ENCODE measurements at places on chromosomes 7 and 10.

- DNase-seq: no peak
These were observed 1105.3 kb downstream of the NRG3 start for GRCh38 chr10:82980321-82980720.

DNA sequence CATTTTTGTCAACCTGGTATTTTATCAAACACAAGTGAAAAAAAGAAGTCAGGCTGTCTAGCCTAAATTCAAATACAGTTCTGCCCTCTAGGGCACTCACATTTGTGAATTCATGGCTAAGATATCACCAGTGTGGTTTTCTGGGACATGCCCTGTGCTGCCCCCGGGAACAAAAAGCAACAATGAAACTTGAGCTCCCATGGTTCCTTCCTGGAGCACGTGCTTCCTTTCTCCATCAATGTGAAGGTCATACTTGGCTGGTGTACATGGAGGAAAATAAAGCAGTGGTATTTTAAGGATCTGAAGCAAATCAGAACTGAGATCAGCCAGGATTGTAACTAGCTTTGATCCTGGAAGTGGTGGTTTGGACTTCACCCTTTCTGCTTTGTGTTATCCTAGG is 128.9 kb upstream of the FRMD4A start:
- DNase-seq: no peak

- peak; percentile 30 for DNase-seq
These were observed 201.8 kb downstream of the EBF3 start for GRCh38 chr10:129761981-129762956.

DNA sequence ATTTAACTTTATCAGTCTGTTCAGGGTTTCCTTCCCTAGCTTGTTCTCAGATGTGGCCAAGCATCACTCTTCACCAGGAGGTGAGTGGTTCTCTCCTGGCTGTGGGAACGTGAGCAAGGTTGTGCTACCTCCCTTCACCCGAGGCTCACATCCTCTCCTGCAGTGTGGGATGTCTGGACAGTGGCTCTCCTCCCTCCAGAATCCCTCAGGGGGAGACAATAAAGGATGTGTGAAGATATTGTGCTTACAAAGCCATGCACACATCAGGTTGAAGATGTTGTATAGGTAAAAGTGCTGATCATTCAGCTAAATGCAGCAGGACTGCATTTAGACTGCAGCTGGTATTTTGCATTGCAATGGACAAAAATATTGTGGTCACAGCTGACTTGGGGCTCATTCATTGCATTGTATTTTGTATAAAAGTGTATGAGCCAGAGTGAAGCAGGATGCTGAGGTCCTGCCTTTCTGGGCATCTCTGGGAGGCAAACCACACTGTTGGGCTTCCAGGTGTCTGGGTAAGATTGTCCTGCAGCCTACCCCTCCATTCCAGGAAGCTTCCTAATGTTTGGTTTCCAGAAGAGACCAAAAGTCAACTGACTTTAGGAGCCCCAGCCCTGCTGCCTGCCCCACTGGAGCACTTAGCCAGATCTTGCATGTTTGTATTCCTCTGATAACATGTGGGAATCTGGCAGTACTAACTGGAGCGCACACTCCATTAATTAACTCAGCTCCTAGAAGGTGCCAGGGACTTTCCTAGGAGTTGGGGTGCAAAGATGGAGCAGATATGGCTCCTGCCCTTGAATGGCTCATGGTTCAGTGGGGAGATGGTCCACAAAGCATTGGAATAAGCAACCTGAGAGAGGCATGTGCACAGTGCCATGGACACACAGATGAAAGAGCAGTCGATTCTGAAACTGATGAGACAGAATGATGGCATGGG is 292.5 kb upstream of the ZNF32 start:
- no peak for DNase-seq

DNA sequence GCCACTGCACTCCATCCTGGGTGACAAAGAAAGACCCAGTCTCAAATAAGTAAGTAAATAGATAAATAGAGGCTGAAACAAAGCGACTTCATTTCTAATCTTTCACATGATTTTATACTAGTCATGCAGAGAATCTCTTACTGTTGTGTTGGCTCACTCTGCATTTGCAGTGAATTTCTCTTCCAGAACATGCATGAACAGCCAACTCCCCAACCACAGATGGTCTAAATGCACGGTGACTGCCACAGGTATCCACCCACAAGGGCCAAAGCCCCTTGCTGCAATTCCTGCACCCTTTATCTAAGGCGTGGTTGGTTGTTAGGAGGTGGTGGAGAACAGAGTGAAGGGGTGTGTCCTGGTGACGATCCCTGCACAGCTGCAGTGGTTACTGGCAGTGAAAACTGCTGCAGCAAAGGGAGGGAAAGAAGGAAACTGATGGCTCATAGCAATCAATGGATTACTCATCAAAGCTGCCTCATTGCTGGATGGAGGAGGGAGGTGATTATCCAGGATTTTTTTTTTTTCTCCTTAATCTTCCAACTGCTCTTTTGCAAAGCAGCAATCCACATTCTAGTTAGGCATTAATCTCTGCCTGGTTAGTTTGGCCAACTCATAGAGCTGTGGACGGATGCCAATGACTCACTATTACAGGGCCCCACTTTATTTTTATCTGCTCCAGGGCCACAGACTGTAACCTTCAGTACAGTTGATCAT is 50.6 kb downstream of the PRTFDC1 start:
- DNase-seq: no peak

GRCh38 chr7:68925241-68925640 is 673.0 kb upstream of the AUTS2 start:
- DNase-seq: no peak

DNA sequence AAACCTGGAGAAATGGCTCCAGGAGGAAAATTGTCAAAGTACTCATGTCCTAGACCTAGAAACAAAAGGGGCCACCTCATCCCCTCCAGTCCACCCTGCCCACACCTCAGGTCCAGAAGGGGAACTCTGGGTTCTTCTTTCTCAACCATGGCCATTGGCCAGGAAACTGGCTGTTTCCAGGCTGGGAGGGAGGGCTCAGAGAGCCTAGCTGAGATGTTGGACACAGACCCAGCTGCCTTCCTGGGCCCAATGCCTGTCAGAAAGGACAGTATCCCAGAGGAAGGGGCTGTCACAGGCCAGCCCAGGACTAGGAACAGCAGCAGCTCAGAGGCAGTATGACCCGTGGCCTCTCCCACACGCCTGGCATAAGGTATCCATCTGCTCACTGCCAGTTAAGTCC is 9.6 kb downstream of the GRID1 start:
- no peak for DNase-seq

- no peak for DNase-seq
These were observed 191.9 kb downstream of the MDFIC start for GRCh38 chr7:115113776-115114175.

- DNase-seq: no peak
These were observed 14.7 kb downstream of the HGF start for GRCh38 chr7:81754918-81755696.

DNA sequence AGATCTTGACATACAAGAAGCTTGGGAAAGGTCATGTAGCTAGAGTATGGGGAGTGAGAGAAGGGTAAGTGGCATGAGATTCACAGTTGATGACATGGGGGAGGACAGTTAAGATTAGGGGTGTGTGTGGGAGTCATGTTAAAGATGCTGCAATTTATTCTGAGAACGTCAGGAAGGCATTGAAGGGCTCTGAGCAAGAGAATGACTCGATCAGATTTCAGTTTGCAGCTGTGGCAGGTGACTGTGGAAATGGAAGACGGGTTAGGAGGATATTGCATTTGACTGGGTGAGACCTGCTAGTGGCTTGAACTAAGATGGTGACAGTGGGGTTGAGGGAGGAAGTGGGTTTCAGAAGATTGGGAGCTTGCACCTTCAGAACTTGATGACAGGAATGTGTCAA is 5.6 kb downstream of the CDC123 start:
- DNase-seq: no peak

DNA sequence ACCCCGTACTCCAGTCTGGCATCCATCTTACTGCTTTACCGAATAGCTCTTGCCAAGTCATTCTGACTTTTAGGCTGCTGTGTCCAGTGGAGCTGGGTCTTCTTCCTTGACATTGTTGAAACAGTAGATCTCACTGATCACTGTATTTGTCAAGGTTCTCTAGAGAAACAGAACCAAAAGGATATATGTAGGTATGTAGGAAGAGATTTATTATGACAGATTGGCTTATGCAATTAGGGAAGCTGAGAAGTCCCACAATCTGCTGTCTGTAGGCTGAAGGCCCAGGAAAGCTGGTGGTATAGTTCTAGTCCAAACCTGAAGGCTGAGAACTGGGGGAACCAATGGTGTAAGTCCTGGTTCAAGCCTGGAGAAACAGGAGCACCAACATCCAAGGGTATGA is 12.1 kb upstream of the PRRT4 start:
- DNase-seq: no peak

GRCh38 chr10:97463363-97464132 is 17.6 kb downstream of the ZDHHC16 start:
- no peak for DNase-seq

- DNase-seq: no peak
These were observed 26.7 kb downstream of the IQCE start for GRCh38 chr7:2585446-2585845.

DNA sequence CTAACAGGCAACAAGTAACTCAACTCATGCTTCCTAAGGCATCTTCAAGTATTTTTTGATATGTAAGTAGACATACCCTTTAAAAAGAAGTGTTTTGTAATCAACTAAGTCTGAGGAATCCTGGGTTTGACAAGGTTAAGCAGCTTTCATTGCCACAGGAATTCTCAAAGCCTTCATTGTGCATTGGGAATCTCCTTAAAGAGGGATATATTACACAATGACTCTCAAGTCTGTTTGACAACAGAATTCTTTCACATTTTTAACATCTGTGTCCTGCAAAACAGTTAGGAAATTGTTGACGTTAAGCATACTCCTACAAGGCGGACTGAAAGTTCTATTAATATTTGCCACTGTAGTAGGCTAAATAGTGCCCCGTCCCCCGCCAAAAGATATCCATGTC is 71.4 kb downstream of the SGMS1 start:
- no peak for DNase-seq

DNA sequence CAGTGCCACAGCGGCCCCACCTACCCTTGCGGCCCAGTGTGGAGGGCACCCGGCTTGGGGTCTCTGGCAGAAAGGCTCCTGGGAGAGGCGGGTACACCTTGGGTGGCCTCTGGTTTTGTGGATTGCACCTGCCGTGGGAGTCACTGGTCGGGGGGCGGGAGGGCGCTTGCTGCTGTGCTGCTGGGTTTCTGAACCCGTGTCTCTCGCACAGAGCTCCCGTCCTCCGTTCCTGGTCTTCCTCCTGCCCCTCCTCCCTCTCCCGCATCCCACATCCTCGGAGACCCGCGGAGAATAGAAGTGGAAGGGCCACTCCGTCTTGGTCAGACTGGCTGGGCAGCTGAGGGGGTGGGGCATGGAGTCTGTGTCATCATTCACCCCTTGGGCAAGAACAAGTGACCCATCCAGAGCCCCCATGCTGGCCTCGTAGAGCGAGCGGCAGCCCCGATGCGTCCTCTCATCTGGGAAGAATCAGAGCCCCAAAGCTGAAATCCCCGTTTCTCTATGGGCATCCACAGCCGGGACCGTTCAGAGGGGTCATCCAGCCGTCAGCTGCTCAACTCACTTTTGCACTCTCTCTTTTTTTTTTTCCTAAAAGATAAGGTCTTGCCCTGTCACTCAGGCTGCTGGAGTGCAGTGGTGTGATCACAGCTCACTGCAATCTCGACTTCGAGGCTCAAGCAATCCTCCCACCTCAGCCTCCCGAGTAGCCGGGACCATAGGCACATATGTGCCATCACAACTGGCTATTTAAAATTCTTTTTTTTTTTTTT is 4.0 kb downstream of the MAFK start:
- DNase-seq: no peak

GRCh38 chr10:44394696-44395381 is 9.9 kb upstream of the CXCL12 start:
- no peak for DNase-seq

DNA sequence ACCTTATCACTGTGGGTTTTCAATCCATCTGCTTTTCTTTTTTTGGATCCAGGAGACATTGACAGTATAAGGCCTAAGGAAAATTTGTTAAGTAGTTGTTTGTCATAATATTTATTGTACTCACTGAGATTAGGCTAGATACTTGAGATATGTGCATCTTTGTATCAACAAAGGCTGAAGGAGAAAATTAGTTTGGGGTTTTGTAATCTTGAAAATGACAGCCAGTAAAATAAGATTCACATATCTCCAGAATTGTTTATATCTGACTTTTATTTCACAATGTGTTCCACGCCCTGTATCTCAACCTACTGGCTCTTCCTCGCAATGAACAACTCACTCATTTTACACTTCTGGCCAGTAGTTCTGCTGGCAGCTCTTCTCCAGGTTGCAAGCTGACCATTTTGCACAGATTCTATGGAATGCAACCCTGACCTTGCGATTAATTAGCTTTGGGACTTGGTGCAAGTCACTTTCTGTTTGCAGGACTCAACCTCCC is 132.7 kb downstream of the GATA3 start:
- DNase-seq: no peak

DNA sequence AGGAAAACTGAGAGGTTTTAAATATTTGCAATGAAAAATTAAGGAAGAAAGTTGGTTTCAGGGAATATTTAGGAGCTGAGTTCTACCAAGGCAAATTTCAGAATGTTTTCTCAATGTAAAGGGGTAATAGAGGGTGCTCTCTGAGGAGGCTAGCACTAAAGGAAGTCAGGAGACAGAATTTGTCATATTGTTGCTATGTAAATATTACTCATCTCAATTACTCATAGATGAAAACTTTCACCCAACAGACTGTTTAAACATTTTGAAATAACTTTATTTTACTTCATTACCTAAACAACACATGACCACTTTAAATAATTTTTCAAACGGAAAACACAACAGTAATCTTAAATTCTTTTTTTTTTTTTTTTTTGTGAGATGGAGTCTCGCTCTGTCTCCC is 274.8 kb upstream of the NRG3 start:
- no peak for DNase-seq

- DNase-seq: no peak
These were observed 162.3 kb downstream of the ITGB1 start for GRCh38 chr10:32795598-32796183.

DNA sequence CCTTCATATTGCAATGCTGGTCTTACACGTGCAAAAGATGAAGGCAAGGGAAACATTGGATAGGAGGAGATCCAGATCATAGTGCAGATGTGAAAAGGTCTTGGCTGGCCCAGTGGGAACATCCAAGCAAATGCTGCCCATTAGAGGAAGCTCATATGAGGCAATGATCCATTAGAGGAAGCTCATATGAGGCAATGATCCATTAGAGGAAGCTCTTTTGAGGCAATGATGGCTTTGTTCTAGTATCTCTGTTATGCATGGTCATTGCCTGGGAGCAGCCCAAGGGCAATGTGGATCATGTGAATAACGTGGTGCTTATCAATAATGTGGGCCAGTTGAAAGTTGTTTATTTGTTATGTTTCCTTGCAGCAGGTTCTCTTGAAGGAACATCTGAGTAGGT is 37.8 kb downstream of the STEAP4 start:
- DNase-seq: no peak

GRCh38 chr7:106523482-106523881 is 137.5 kb downstream of the CCDC71L start:
- no peak for DNase-seq

GRCh38 chr7:114934086-114934485 is 12.2 kb downstream of the MDFIC start:
- DNase-seq: no peak

DNA sequence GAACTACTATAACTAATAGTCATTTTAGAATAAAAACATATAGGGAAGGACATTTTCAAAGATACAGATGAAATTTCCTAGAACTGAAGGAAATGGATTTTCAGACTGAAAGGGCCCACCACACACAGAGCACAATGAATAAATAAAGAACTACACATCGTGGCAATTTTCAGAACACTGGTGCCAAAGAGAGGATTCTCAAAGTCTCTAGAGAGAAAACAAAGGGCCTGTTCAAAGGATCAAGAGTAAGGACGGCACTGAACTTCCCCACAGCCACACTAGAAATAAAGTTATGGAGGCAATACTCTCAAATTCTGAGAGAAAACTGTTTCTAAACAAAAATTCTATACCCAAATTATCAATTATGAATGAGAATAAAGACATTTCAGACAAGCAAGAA is 21.9 kb downstream of the NAPEPLD start:
- no peak for DNase-seq
